Stimulated activated CD8-positive, alpha-beta memory T cell treated with anti-CD3 and anti-CD28 coated beads, Interleukin-2, amount 100 ng/mL, for 1 hour (primary cell): ENCODE measurements at places on chromosomes 3 and 15.

DNA sequence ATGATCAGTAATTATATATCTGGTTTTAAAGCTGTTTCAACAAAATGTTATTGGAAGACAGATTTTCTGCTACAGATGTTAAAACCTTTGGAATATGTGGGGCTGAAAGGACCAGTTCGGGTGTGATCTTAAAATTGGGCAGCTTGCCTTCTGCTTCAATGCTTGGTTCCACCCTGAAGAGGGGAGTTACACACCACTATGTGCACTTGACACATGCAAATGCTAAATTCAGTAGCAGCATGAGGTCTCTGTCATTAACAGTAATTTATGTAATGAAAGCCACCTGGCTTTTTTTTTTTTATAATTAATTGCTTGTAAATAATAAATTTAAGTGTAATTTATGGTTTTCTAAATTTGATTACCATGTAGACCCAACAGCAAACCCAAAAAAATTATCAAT, 24.6 kb downstream of the CDIN1 start:
- DNase-seq, result no peak

DNA sequence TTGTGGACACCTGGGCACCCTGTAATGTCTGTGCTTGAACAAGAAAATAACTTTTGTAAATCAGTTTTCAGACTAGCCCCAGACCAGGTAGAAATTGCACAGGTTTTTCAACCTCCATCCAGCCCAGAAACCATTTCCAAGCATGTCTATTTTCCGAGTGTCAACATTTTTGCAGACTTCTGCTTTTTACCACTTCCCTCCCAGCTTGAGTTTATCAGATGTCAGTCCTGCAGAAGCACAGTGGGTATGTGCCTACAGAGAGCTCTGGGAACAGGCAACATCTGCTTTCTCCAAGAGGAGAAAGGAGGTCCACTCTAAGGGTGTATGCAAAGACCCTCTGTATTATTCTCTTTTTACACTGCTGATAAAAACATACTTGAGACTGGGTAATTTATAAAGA, 83.9 kb downstream of the LRRK1 start:
- DNase-seq, result no peak

- DNase-seq, result no peak
Observed at GRCh38 chr15:75776065-75776423, 63.4 kb upstream of the CSPG4 start.

DNA sequence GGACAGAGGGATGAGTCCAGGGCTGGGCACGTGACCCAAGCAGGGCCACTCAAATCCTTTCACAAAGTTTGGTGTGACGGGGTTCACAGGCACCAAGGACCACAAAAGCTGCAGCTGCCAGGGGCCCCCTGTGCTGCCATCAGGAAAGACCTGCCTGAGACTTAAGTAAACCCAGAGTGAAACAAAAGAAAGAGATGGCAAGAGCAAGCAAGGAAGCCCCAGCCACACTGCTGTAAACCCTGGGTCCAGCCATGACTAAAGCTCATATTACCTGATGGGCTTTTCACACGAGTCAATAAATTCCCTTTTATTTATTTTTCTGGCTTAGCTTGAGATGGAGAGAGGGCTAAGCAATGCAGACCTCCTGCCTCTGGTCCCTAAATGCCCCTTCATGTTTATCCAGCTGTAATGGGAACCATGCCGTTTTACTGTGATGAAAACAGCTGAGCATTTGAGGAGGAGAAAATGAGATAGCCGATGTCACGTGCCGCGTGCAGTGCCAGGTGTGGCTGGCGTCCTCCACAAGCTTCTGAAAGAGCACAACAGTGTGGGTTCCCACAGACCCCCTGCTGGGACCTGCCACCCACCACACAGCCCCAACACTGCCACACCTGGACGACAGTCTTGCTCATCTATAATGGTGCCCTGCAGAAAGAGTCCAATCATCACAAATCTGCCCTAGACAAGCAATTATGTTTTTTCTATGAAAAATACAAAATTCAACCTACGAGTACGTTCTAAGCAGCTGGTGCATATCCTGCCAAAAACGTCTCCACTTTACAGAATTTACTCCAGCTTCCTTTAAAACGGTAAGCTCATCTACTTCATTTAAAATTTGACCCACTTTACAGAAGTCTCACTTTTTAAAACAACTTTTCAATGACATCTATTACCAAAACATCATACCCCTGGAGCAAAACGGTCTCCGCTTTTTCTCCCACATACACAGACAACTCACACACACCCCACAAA, 34.2 kb downstream of the ADAMTS17 start:
- no peak for DNase-seq

- DNase-seq, result no peak
Observed at GRCh38 chr15:69997813-69998212, 99.9 kb downstream of the TLE3 start.

DNA sequence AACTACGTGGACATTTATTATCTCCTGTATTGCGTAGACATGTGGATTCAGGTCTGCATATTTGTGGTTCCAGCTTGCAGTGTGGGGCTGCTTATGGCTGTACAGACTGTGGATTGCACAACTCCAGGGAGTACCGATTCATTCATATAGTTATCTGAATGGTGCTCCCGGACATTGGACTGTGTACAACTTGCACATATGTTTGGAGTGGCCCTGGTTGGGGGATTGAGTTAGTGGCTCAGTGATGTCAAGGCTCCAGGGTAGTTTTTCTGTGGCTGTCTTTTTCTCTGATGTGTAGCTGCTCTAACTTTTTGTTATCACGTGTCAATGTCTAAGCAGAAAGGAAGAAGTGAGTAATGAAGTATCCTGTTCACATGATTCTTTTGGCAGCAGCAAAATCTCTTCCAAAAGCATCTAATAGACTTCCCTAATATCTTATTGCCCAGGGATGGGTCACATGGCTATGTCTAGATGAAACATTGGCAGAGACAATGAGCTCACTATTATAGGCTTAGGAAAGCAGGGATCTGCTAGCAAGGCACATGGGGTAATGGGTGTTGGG, 15.8 kb downstream of the ST3GAL6 start:
- DNase-seq, result no peak

GRCh38 chr3:151866711-151867410, 6.6 kb upstream of the SUCNR1 start:
- no peak for DNase-seq

DNA sequence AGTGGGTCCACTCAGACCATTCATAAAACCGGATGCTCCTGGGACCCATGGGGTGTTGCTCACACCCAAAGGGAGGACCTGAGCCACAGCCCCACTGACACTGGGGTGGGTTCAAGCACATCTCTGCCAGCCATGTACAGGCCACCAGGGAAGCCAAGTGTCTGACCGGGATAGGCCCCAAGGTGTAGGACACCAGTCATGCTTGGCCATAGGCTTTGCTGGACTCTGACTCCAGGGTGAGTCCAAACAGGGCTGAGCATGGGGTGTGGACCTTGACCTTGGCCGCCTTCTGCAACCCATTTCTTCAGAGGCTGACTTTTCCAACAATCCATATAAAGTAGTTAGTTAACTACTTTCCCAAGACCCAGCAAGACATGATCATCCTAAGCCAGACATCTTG, 31.4 kb upstream of the DUSP7 start:
- no peak for DNase-seq

DNA sequence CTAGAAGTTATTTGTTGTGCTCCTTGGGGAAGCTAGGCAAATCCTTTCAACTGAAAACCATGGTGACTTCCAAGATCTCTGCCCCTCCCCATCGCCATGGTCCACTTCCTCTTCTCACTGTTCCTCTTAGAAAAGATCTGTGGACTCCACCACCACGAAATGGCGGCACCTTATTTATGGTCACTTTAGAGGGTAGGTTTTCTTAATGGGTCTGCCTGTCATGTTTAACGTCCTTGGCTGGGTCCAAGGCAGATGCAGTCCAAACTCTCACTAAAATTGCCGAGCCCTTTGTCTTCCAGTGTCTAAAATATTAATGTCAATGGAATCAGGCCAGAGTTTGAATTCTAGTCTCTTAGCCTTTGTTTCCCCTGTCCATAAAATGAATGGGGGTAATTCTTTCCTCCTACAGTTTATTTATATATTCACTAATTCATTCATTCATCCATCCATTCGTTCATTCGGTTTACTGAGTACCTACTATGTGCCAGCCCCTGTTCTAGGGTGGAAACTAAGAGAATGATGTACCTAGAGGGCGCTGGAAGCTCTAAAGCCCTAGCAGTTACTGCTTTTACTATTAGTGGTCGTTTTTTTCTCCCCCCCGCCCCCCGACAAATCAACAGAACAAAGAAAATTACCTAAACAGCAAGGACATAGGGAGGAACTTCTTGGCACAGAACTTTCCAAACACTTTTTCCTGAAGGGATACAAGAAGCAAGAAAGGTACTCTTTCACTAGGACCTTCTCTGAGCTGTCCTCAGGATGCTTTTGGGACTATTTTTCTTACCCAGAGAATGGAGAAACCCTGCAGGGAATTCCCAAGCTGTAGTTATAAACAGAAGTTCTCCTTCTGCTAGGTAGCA, 657 bp downstream of the PATL2 start:
- no peak for DNase-seq
